ENCODE measurements at places on chromosomes 11 and 22. TPM values are rescaled to one million over a fixed set of nuclear protein-coding genes. Genes with fewer than 3 reads are reported as not detected.
A peak's percentile ranks its signal among the peaks of the same experiment; 100 is the strongest.

DNA sequence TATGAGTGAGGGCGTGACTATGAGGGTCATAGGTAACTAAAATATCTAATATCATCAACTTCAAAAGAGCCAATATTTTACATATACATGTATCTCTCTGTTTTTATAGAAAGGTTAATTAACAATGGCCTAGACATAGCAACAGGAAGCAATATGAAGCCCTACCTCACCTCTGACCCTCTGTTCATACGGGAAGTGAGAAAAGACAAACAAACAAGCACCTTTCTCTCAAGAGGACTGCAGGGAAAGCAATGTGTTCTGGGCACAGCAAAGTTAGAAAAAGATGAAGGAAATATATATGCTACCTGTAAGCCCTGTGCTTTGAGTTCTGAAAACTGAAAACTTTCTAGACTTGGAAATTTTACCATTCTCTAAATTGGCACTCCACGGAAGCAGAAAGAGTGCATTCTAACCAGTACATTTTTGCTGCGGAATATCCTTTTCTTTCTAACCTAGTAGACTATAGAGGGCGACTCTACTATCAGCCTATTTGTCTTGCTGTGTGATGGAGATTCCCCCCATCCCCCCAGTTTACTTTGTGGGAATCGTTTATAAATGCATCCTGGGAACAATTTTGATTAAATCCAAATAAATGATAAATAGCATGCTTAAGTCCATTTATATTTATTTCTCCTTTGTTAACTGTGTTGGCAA, 830.4 kb upstream of the FAT3 start:
- no peak for DNase-seq

- no peak for DNase-seq
Observed at GRCh38 chr22:22487059-22487458, 21.5 kb downstream of the ZNF280B start.

GRCh38 chr11:72823105-72823804, 9.0 kb downstream of the ATG16L2 start:
- DNase-seq: no peak

- no peak for DNase-seq
Observed at GRCh38 chr22:30743257-30744020, 48.8 kb downstream of the OSBP2 start.

DNA sequence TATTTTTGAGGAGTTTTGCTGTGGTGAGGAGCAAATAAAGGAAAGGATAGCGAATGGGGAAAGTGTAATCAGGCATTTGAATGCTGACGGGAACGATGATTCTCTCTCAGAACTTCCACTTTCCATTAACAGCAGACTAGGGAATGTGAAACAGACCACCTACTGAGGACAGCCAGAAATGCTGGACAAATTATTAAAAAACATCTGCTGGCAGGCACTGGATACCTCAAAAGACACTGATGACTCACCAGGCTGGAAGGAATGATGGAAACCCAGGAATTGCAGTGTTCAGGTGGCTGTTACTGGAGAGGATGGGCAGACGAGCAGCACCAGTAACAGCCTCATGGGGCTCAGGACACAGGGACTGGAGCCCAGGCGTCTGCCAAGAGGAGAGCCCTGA, 33.4 kb downstream of the PLA2G6 start:
- no peak for DNase-seq

DNA sequence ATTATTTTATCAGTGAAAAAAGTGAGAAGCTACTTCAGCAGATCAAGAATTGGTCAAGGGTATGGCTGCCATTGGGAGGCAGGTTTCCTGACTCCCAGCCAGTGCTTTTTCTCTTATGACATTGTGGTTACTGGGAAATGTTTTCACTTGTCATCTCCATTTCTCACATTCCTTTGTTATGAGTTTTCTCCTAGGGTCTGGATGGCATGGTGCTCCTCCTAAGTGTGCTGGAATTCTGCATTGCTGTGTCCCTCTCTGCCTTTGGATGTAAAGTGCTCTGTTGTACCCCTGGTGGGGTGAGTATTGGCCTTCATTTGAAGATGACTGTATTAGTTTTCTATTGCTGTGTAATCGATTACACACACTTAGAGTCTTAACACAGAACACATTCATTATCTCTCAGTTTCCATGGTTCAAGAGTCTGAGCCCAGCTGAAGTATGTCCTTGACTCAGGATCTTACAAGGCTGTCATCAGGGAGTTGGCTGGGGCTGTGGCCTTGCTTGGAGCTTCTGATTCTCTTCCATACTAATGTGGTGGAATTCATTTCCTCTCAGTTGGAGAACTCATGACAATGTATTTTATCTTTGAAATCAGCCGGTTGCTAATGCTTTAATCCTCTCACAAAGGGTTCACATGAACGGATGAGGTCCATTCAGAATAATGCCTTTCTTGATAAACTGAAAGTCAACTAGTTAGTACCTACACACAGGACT, 21.0 kb upstream of the MS4A6E start:
- DNase-seq: no peak

DNA sequence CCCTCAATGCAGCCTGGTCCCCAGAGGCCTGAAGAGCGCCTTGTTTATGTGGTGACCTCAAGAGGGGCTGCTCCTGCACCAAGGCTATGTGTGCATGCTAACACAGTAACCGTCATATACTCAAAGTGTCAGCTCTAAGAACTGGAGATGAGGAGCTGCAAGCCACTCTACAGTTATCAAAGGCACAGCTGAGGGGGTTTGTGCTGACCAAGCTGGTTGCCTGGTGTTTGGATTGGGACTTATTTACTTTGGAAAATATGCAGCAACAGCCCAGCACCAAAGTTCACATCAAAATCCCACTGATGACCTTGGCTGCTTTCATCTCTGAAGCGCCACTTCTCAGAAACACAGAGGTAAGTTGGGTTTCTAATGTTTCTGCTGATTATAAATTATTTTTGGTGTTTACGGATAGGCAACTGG, at the start of gene SERPIND1:
Gene SERPIND1, plus strand, starts transcription at position 321 of the 420 bp plus-strand sequence. CDS start 5,200 bp downstream, outside the sequence.
- no peak for DNase-seq

DNA sequence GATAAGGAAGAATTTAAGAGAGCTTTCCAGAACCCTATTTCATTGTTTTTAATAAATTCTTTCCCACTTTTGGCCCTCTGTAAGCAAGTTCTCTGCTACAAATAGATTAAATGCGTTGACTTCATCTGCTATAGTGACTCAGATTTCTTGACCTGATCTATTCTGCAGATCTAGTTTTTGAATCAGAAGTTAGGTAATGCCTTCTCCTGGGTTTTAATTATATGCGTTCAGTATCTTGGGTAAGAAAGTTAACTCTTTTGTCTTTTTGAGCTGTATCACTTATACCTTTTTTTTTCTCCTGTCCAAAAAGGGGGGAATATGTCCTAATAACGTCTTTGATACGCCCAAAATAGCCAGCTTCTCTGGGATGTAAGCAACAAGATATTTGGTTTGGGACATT, 2.4 kb upstream of the HEPHL1 start:
- no peak for DNase-seq

DNA sequence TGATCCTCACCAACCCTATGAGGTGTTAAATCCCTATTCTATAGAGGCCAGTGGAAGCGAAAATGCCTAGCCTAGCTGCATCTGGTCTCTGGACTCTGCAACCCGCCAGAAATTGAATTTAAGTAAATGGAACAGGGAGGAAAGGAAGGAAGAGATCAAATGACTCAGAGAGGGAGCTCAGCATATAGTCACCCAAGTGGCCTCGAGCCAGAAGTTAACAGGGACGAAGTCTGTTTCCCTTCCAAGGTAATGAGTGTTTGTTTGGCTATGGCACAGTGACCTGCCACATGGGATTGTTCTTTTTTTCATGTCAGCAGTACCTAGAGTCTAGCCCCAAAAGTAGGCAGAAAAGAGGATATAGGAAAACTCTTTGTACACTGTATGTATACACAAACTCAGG, 66.3 kb downstream of the PAK1 start:
- peak; percentile 88 for DNase-seq

DNA sequence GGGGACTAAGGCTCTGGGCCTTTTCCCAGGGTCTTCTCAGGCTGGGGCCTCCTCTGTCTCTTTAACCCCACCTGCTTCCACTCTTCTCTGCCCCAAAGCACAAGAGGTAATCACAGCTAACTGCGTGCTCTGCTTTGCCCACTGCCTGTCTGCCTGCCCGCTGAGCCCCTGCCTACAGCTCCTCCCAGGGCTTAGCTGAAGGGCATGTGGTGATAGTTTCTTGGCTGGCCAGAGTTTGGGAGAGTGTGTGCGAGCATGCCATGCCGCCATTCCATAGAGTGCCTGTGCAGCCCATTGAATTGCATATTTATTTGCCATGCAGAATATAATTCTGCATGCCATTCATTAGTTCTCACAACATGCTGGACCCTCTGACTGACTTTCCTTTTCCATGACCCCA, 32.5 kb downstream of the PHLDB1 start:
- DNase-seq: no peak

GRCh38 chr11:11035331-11035730, 177.5 kb upstream of the ZBED5 start:
- no peak for DNase-seq

- peak; percentile 55 for DNase-seq
Observed at GRCh38 chr11:62664405-62665074, 470 bp downstream of the C11orf98 start.

GRCh38 chr11:64185175-64185692, 737 bp upstream of the STIP1 start:
- DNase-seq: peak; percentile 93

GRCh38 chr11:111283945-111284481, 14.3 kb upstream of the POU2AF3 start:
- peak; percentile 67 for DNase-seq

GRCh38 chr11:69640260-69640994, 529 bp upstream of the CCND1 start:
- peak; percentile 57 for DNase-seq

DNA sequence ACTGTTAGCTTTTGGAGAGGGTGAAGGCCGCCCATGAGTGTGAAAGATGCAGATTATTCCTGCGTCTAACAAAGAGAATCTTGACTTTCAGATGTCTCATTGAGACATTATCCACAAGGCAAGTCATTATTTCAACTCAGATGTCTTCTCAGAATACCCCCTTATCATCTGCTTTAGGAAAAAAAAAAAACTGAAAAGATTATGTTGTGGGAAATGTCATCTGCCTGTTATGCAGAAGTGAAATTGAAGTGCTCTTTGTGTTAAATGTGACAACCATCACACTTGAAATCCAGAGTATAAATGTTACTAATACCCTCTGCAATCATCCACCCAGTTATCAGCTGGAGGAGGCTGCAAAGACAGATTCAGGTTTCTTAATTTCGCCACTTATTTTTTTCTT, 239.6 kb downstream of the LARGE1 start:
- DNase-seq: no peak

Gene PARVG
- 21.1 TPM for total RNA-seq

Gene CCDC188
- not detected for total RNA-seq

Gene CABP7
- not detected for total RNA-seq

Gene SMTNL1
- total RNA-seq: not detected

Gene CALCA
- total RNA-seq: not detected

Gene BIRC3
- total RNA-seq: 0.58 TPM

Gene ZNF215
- 0.89 TPM for total RNA-seq

Gene MOV10L1
- 2.0 TPM for total RNA-seq

Gene TMEM86A
- 7.5 TPM for total RNA-seq

Gene OR5A1
- total RNA-seq: not detected

Gene BCO2
- total RNA-seq: 0.89 TPM

Gene C11orf65
- total RNA-seq: not detected

Gene ESAM
- total RNA-seq: 7.0 TPM

Gene APOBEC3B
- total RNA-seq: not detected

Measured in stomach (tissue), 19 donors.